ENCODE measurements at places on chromosomes 13 and 19. TPM values are rescaled to one million over a fixed set of nuclear protein-coding genes. Genes with fewer than 3 reads are reported as not detected.

Gene DPP9
- total RNA-seq: 26.5 TPM

Gene ITM2B
- total RNA-seq: 262 TPM

Gene VSIG10L
- 0.25 TPM for total RNA-seq

Gene PRR36
- total RNA-seq: not detected

Gene ZIK1
- total RNA-seq: 7.6 TPM

Gene CCDC8
- 19.2 TPM for total RNA-seq

Gene TMEM86B
- 1.5 TPM for total RNA-seq

Gene ZNF600
- 2.6 TPM for total RNA-seq

Gene PNMA8B
- total RNA-seq: 2.1 TPM

Gene GYS1
- 32.5 TPM for total RNA-seq

Gene ANKLE1
- 0.19 TPM for total RNA-seq

Gene SPRYD7
- 5.2 TPM for total RNA-seq

Gene PSG2
- not detected for total RNA-seq

Gene GARIN5A
- total RNA-seq: 0.26 TPM

Gene ZNF709
- total RNA-seq: 2.5 TPM

Gene CKM
- not detected for total RNA-seq

Gene WDR88
- total RNA-seq: not detected

Data from aortic smooth muscle cell (primary cell).